ENCODE measurements at places on chromosomes 7 and 10.

- no peak for DNase-seq
Observed at GRCh38 chr10:80966326-80966986, 428.8 kb downstream of the SH2D4B start.

DNA sequence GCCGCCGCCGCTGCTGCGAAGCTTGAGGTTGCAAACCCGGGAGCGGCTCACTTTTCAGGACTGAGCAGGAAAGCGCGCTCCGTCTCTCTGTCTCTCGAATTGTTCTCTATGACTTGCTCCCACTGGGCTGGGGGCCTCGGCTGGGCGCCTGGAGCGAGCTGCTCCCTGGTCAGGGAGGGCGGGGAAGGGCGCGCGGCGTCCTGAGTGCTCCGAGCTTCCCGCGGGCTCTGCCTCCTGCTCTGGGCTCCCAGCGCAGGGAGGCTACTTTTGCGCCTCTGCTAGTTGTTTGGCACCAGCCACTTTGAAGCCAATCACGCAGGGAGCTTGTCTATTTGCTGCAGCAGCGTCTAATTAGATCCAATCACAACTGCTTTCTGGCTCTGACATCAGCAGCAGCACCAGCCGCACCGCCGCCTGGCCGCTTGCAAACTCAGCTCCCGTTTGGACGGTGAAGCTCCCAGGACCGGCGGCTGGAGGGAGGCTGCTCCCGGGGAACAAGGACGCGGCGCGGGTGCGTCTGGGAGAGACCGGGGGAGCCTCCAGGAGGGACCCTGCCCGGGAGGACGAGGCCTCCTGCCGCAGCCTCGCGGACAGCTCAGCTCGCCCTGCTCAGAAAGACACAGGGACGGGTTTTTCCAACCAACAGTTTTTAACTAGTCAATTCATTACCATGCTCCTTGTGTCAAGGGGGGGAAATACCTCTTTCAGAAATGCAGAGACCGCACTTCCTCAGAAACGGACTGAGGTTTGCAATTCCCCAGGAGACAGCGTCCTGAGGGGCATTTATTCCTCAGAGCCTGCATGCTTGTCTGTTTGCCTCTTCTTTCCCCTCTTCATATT, at the start of gene ADARB2:
ADARB2 (minus strand) TSS at position 304 of the 840 bp plus-strand sequence.
- no peak for DNase-seq

DNA sequence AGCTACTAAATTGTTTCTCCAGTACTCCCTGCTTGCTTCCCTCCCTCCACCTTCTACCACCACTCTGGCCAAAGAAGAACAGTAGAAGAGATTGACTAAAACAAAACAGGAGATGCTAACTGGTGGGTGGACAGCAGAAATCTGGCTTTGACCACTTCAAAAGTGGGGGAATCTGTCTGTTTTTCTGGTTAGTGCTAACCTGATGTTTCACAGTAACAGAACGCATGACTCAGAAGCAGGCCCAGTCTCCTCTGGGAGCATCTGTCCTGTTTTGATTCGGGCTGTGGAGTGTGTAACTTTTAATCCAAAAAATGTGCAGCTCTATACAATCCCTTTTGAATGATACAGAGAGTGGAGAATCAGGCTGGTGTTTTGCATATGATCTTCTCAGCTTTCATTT, 32.7 kb upstream of the ZNF438 start:
- no peak for DNase-seq

- DNase-seq: no peak
Observed at GRCh38 chr7:51279391-51280023, 37.1 kb downstream of the COBL start.

DNA sequence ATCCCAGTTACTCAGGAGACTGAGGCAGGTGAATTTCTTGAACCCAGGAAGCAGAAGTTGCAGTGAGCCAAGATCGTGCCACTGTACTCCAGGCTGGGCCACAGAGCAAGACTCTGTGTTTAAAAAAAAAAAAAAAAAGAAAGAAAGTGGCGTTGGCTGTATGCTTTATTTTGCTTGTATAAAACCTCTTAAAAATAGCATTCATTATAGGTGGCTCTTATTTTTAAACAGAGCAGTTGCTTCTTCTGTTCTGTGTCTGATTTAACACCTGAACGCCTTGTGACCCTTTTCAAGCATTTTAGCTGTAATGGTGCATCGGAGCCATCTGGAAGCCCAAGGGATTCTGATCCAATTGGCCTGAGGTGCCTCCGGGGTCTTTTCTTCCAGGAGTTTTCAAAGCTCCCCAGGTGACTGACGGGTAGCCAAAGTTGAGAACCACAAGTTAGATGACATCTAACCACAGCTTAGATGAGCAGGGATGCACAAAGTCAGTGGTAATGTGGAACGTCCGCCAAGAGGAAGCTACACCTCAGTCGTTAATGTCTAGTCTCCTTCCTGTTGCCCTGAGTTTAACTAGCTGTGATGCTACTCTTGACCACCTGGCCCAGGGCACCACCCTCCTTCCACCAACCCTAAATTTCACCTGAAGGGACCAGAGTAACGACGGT, 274.6 kb upstream of the KLF6 start:
- DNase-seq: no peak

- no peak for DNase-seq
Observed at GRCh38 chr7:128100225-128100948, 69.2 kb upstream of the LRRC4 start.

DNA sequence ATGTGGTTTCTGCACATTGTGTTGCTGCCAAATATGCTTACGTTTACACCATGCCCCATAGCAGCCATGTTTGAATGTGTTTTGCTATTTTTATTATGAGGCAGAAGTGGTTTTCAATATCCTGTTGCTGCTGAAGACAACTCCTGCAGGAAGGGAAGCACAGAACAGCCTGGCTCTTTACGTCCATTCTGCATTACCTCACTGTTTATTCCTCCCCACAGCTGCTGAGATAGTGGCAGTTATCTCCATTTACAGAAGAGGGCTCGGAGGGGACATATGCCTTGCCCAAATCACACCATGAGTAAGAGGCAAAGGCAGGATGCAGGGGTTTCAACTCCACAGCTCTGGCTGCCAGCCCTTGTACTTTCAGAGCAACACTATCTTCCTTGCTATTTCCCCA, 35.3 kb downstream of the PLPP4 start:
- DNase-seq: no peak
